ENCODE measurements at places on chromosomes 5 and 9.

GRCh38 chr9:134192311-134192950, 28.1 kb upstream of the RNU6ATAC start:
- no peak overlapping the region for H3K27ac ChIP-seq
- DNase-seq, result peak; percentile 60
- H3K4me1 ChIP-seq, result no peaks in the 10 kb centered on the region
- no peaks in the 10 kb centered on the region for H3K36me3 ChIP-seq

- no peaks in the 10 kb centered on the region for H3K36me3 ChIP-seq
- H3K4me3 ChIP-seq, result peak overlapping the region; percentile 80
- H3K4me1 ChIP-seq, result peaks cover 11% of the 10 kb centered on the region
- no peaks in the 10 kb centered on the region for H3K27me3 ChIP-seq
Measured at GRCh38 chr5:123512611-123513461, 859 bp downstream of the CSNK1G3 start.

DNA sequence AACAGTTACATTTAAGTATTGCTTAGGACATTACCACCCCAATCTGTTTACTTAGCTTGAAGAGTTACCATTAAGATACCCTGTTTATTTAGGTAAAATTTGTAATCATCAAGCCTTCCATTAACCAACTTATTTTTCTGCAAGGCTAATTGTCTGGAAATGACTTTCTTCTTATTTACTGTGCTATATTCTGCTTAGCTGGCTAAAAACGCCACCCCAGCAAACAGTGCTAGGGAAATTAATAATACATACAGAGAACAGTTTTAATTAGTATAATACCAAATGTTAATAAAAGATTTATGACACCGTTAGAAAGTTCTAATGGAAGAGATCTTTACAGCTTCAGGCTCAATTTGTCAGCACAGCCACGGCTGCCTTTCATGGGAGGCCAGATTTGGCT, 14.0 kb downstream of the TLX3 start:
- H3K4me3 ChIP-seq, result no peak overlapping the region
- no peaks in the 10 kb centered on the region for H3K36me3 ChIP-seq
- H3K4me1 ChIP-seq, result no peaks in the 10 kb centered on the region

- peak overlapping the region; percentile 26 for H3K27ac ChIP-seq
- DNase-seq, result no peak
- H3K36me3 ChIP-seq, result peaks cover 6% of the 10 kb centered on the region
- no peaks in the 10 kb centered on the region for H3K27me3 ChIP-seq
- no peak overlapping the region for H3K4me3 ChIP-seq
- peaks cover 36% of the 10 kb centered on the region for H3K4me1 ChIP-seq
Measured at GRCh38 chr5:149518620-149519019, 32.6 kb downstream of the CSNK1A1 start.

DNA sequence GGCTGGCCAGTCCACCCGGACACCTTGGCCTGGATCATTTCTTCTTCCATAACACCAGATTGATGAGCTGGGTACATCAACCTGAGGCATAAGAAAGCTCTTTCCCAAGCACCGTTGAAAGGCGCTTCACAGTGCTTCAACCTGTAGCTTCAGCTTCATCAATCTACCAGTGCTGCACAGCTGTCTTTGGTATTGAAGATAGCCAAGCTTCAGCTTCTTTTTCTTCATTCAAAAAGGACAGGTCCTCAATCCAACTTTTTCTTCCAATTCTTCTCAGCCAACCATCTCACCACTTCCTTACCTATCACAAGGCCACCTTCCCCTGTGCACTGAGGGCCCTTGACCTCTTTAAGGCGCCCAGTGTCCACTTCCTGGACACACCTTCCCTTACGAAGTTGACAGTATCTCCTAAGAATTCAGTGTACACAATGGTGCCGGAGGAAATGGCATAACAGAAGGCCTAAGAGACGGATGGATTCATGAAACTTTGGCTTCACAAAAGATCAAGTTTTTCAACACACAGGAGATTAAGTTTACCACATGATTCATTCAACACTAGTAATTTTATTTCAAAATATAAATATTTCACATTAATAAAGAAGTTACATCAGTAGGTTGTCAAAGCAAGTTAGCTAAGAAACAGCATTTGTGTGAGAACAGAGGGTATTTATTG, 1.4 kb upstream of the CTNNAL1 start:
- no peaks in the 10 kb centered on the region for H3K27me3 ChIP-seq
- H3K4me1 ChIP-seq, result peaks cover 28% of the 10 kb centered on the region
- no peak for DNase-seq
- peak overlapping the region; percentile 97 for H3K27ac ChIP-seq
- no peak overlapping the region for H3K4me3 ChIP-seq

GRCh38 chr9:18837402-18837801, 195.6 kb downstream of the SAXO1 start:
- no peaks in the 10 kb centered on the region for H3K4me1 ChIP-seq
- no peaks in the 10 kb centered on the region for H3K27me3 ChIP-seq
- no peaks in the 10 kb centered on the region for H3K36me3 ChIP-seq
- no peak overlapping the region for H3K27ac ChIP-seq
- H3K4me3 ChIP-seq, result no peak overlapping the region
- no peak for DNase-seq

GRCh38 chr9:16211946-16212345, 658.5 kb downstream of the BNC2 start:
- no peaks in the 10 kb centered on the region for H3K27me3 ChIP-seq
- no peak overlapping the region for H3K27ac ChIP-seq
- H3K4me3 ChIP-seq, result no peak overlapping the region
- H3K36me3 ChIP-seq, result no peaks in the 10 kb centered on the region

DNA sequence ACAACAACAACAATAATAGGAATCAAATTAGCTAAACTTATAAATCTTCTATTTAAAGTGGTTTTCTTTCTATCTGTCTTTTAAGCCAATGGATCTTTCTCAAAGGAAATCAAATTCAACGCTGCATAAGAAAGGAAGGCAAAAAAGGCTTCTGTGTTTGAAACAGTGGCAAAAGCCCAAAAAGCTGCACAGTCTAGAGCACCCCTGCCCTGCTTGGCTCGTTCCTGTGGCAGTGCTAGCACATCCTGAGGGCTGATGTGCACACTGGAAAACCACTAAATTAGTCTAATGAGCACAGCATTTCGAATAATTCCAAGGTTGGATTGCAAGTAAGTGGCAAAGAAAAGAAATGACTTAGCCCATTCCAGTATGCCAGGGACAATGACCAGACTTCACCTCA, 80.7 kb downstream of the AP3B1 start:
- no peaks in the 10 kb centered on the region for H3K27me3 ChIP-seq
- no peak for DNase-seq
- peaks cover 3% of the 10 kb centered on the region for H3K36me3 ChIP-seq
- H3K27ac ChIP-seq, result no peak overlapping the region
- no peaks in the 10 kb centered on the region for H3K4me1 ChIP-seq

- no peak for DNase-seq
- no peak overlapping the region for H3K4me3 ChIP-seq
- H3K4me1 ChIP-seq, result peaks cover 4% of the 10 kb centered on the region
Measured at GRCh38 chr5:1298067-1298551, 3.2 kb upstream of the TERT start.

DNA sequence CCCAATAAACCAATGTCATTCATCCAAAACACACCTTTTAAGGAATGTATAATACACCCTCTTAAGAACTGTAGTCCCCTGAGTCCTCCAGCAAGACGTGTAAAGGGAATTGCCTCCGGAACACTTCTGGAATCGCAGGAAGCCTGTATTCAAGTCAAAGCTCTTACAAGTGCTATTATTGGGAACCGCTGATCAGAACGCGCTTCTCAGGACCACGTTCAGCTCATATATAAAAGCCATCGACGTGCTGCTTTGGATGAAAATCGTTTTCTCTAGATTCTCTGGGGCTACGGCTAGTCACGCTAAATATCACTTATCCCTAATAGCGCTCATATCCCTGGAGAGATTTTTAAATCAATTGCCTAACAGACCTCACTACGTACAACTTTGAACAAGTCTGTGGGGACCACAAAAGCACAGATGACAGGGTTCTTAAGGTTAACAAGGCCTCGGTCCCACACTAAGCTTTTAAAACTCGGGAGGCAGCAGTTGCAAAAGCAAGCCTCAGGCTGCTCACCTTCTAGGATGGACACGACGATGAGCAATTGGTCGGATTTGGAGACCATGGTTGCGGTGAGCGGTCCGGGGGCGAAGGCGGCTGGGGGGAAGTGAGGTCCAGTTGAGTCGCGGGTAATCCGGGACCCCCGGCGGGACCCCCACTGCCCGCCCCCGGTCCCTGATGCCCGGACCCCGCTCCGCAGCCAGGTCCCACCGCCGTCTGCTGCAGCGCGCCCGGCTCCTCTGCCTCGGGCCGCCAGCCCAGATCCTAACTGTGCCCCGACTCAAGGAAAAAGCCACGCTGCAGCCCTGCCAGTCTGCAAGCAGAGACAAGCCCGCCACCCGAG, 548 bp downstream of the CEP120 start:
- peaks cover 22% of the 10 kb centered on the region for H3K4me1 ChIP-seq
- peak overlapping the region; percentile 95 for H3K27ac ChIP-seq
- H3K4me3 ChIP-seq, result peak overlapping the region; percentile 95
- H3K27me3 ChIP-seq, result no peaks in the 10 kb centered on the region

GRCh38 chr5:111197523-111197922, 26.7 kb upstream of the CAMK4 start:
- no peak for DNase-seq
- no peaks in the 10 kb centered on the region for H3K4me1 ChIP-seq

GRCh38 chr5:144361406-144361805, 190.7 kb downstream of the KCTD16 start:
- no peak overlapping the region for H3K27ac ChIP-seq
- H3K36me3 ChIP-seq, result no peaks in the 10 kb centered on the region
- DNase-seq, result no peak
- no peaks in the 10 kb centered on the region for H3K4me1 ChIP-seq
- no peaks in the 10 kb centered on the region for H3K27me3 ChIP-seq
- H3K4me3 ChIP-seq, result no peak overlapping the region

- H3K4me1 ChIP-seq, result no peaks in the 10 kb centered on the region
- no peak overlapping the region for H3K4me3 ChIP-seq
- H3K27me3 ChIP-seq, result no peaks in the 10 kb centered on the region
Measured at GRCh38 chr5:142453932-142454331, 129.1 kb upstream of the SPRY4 start.

DNA sequence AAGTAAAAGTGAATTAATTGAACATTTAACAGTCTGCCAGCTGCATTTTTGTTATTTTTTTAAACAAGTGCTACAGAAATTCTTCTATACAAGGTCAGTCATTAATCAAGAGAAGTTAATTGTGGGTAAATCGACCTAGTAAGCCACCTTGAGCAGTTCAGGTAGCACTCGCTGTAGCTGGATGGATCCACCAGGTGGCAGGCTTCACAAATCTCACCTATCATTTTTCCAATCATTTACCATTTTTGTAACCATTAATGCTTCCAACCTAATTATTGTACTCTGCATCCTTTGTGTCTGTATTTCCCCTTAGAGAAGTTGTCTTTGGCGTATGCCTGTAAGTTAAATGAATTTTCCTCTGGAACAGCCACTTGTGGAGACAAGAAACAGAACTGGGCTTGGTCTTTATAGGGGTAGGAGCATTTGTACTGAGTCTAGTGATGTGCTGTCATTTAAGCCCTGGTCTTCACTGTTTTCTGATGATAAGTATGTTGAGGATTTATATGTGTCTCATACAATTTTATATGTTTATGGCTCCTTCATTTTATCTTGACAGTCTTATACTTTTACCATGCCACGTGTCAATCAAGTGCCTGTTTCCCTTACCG, 39.5 kb downstream of the CD180 start:
- H3K4me1 ChIP-seq, result peaks cover 3% of the 10 kb centered on the region
- no peak for DNase-seq
- H3K27me3 ChIP-seq, result no peaks in the 10 kb centered on the region
- H3K36me3 ChIP-seq, result peaks cover 19% of the 10 kb centered on the region
- no peak overlapping the region for H3K4me3 ChIP-seq

DNA sequence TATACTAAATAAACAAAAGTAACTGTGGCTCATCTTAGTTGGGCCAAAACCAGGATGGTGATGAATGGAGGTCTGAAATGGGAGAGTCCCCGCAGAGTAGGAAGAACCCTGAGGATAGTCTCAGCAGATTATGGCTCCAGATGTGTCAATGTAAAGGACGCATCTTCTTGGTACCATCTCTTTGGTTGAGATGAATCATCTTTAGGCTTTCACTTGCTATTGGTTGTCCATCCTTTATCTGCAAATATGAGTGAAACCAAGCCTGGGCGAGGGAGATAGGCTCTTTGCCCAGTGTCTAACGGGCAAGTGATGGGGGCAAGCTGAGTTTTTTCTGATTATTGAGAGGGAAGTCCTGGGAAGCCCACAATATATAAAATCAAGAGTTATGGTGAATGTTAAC, 19.4 kb upstream of the LCP2 start:
- DNase-seq, result no peak
- H3K36me3 ChIP-seq, result no peaks in the 10 kb centered on the region
- H3K4me1 ChIP-seq, result peaks cover 10% of the 10 kb centered on the region
- H3K27ac ChIP-seq, result no peak overlapping the region
- no peak overlapping the region for H3K4me3 ChIP-seq

DNA sequence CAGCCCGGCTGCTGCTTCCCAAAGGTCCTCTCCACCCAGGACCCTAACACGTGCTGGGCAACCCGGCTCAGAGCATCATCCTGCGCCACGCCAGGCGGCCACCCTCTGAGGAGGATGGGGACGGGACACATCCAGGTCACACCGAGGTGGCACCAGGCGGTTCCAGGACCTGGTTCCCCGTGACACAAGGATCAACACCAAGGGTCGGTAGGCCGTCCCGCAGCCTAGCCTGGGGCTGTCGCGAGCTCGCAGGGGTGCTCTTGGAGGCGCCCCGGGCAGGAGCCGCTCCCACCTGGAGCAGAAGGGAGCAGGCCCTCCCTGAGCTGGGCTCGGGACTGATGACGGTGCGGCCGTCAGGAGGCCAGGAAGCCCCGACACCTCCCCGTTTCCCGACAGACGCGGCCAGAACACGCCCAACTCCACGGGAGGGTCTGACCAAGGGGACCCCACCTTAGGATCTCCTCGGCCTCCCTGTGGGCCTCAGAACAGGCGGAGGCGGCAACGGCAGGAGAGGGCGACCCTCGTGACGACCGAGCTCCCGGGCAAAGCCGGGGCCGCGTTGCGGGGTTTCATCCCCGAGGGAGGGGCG, 6.3 kb downstream of the EXD3 start:
- H3K27me3 ChIP-seq, result no peaks in the 10 kb centered on the region
- H3K27ac ChIP-seq, result no peak overlapping the region
- no peaks in the 10 kb centered on the region for H3K36me3 ChIP-seq
- peaks cover 36% of the 10 kb centered on the region for H3K4me1 ChIP-seq

GRCh38 chr5:17477573-17478265, 20.3 kb upstream of the TAF11L2 start:
- H3K27ac ChIP-seq, result no peak overlapping the region
- H3K36me3 ChIP-seq, result no peaks in the 10 kb centered on the region
- no peaks in the 10 kb centered on the region for H3K4me1 ChIP-seq
- no peak for DNase-seq
- H3K4me3 ChIP-seq, result no peak overlapping the region

DNA sequence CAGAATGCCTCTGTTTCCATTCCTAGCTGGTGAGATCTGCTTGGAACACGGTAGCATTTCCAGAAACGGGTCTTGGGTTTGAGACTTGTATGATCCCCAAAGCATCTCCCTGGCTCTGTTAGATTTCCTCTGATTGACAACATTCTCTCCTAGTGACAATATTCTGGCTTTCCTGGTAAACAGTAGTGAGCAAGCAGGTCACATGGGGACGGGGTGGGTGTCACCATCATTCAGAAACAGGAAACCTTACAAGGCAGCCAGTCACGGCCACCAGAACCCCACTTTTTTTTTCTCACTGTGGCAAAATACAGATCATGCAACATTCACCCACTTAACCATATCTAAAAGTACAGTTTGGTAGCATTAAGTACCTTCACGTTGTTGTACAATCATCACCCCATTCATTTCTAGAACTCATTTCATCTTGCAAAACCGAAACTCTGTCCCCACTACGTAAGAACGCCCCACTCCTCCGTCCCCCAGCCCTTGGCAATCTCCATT, 90.1 kb upstream of the LMX1B start:
- peaks cover 69% of the 10 kb centered on the region for H3K27me3 ChIP-seq
- DNase-seq, result peak; percentile 61
- no peak overlapping the region for H3K4me3 ChIP-seq
- H3K27ac ChIP-seq, result no peak overlapping the region
- H3K4me1 ChIP-seq, result no peaks in the 10 kb centered on the region
- H3K36me3 ChIP-seq, result no peaks in the 10 kb centered on the region

- H3K4me3 ChIP-seq, result no peak overlapping the region
Measured at GRCh38 chr9:110099236-110100095, 108.5 kb downstream of the C9orf152 start.
